Dermis blood vessel endothelial cell (primary cell): ENCODE measurements at places on chromosomes 12 and 14. TPM values are rescaled to one million over a fixed set of nuclear protein-coding genes. Genes with fewer than 3 reads are reported as not detected.

Gene DGLUCY
- 59.0 and 81.5 TPM in 2 replicates for total RNA-seq

Gene NELL2
- total RNA-seq = 0.51 TPM in 1 of 2 replicates, not detected in the other

Gene KRT73
- not detected in 2 replicates for total RNA-seq

Gene GRIP1
- total RNA-seq = 0.05 and 0.17 TPM in 2 replicates

Gene DUSP16
- 9.2 and 13.1 TPM in 2 replicates for total RNA-seq

- no peak for DNase-seq
Observed at GRCh38 chr12:22916815-22917214, 291.8 kb downstream of the ETNK1 start.

GRCh38 chr12:108605000-108605689, 7.3 kb upstream of the TMEM119 start:
- peak; percentile 23 for DNase-seq

DNA sequence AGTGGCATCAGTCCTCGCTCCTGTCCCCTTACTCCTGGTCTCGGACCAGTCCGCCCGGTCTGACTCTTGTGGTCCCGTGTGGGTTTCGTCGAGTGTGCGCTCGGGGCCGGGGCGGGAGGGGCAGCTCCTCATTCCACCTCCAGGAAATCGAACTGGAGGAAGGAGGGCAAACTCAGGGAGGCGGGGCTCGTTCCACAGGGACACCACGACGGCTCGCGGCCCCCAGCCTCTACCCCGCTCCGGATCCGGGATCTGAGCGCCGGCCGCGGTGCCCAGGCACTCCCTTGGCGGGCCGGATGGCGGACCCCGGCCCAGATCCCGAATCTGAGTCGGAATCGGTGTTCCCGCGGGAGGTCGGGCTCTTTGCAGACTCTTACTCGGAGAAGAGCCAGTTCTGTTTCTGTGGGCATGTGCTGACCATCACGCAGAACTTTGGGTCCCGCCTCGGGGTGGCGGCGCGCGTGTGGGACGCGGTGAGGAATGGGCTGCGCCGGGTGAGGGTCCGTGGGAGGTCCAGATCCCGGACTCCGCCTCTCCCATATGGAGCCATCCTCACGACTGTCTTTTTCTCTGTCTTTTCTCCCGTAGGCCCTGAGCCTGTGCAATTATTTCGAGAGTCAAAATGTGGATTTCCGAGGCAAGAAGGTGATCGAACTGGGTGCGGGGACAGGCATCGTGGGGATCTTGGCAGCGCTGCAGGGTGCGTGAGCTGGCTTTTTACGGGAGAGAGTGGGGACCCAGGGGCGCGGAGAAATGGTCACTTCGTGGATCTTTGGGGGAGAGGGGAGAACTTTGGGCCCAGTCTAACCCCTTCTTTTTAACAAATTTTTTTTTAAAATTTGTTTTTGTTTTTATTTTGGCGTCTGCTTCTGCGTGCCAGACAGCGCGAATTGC, at the start of gene EEF1AKMT3:
Gene EEF1AKMT3 (plus strand): TSS at position 186 of the 894 bp plus-strand sequence. CDS start 111 bp downstream, at position 297.
- DNase-seq = peak; percentile 63

GRCh38 chr12:52952076-52952801, 3.3 kb downstream of the KRT18 start:
- DNase-seq = no peak

DNA sequence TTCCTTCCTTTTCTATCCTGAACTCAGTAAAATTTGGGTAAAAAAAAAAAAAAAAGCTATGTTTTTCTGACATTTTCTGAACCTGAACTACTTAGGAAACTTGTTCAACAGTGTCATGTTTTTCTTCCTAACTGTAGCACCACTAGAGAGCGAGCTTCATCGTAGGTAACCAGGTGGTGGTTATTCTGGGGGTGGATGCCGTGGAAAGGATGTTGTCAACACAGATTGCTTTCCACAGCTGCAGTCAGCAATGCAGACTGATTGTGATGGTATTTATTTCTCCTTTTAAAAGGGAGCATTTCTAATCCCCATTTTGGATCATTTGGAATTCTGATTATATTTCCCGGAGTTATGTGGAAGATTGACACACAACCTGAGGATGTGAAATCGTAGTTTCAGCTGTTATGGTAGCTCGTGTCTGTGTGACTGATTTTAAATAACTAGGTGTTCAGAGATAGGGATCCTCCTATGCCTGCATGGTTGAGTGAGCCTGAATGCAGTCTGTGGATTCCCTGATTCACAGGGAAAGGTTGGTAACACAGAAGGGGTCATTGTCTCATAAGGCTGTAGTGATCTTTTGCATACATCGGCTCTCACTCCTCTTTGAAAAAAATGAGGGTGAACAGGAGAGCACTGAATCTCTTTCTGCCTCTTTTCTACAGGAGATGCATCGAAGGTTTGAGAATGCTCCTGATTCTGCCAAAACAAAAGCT, 113.2 kb downstream of the ERC1 start:
- DNase-seq = no peak

DNA sequence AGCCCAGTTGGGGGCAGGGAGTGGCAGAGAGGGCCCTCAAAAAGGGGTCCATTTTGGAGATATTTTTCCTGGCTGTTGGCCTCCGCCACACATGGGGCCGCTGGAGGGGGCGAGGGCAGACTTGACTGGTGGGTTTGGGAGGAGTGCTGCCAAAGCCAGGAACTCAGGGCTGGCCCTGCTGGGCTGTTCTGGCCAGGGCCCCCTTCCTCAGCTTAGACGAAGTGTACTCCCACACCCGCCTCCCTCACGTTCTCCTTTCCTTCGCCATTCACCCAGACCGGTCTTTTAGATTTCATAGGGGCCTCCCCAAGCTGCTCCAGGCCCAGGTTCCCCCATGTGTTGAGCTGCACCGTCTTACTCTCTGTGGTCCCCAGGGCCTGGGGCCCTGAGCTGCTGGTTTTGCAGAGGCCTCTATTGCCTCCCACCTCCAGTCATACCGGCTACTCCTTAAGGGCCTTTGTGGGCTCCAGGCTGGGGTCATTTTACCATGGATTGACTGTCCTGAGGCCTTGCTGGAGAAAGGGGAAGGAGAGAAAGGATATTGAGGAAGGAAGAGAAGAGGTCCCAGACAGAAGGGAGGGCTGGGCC, 1.3 kb downstream of the KRT7 start:
- DNase-seq = no peak
